ENCODE measurements at places on chromosomes 1 and 21.
A peak's percentile ranks its signal among the peaks of the same experiment; 100 is the strongest.

DNA sequence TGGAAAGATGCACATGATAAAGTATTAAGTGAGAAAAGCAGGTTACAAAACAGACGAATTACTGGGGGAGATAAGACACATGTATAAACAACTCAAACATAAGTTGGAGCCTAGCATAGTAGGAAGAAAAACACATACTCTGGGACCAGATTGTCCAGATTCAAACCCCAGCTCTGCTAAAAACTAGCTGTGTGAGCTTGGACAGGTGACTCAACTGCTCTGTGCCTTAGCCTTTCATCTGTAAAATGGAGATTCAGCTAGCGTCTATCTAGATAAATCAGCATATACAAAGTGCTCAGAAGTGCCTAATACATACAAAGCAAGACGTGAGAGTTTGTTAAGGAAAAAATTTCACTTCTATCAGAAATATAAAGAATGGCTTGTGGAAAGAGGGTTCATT lies 254.0 kb upstream of the POU3F1 start:
- DNase-seq, result no peak

GRCh38 chr1:24415910-24416665 lies 486 bp downstream of the NIPAL3 start:
- DNase-seq, result no peak

DNA sequence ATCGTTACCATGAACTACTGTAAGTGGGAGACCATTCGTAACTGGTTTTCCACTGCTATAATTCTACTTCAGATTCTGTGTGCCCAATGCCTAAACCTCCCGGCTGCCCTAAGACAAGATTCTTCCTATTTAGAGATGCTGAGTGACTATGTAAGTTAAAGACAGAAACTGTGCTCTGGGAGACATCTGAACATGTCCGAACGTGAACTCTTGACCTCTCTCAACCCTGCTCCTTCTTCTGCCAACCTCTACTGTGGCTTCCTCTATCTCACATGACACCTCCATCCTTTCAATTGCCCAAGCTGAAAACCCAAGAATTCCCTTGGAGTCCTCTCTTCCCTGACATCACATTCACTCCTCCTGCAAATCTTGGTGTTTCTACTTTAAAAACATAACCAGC lies 182.9 kb downstream of the AKT3 start:
- no peak for DNase-seq

DNA sequence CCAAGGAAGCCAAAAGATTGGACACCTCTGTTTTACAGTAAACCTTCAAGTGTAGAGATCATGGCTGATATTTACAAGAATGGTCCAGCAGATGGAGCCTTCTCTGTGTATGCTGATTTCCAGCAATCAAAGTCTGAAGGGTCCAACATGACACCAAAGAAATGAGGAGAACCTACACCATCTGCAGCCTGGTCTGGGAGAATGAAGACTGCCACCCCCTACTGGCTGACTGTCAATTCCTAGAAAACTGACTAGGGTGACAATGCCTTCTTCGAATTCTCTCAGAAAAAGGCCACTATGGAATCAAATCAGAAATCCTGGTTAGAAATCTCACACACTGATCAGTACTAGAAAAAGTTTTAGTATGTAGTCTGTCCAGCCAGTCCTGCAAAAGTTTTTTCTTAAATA lies 83.3 kb downstream of the CDC42BPA start:
- no peak for DNase-seq

- no peak for DNase-seq
Observed at GRCh38 chr1:205348554-205349487, 7.9 kb downstream of the KLHDC8A start.

DNA sequence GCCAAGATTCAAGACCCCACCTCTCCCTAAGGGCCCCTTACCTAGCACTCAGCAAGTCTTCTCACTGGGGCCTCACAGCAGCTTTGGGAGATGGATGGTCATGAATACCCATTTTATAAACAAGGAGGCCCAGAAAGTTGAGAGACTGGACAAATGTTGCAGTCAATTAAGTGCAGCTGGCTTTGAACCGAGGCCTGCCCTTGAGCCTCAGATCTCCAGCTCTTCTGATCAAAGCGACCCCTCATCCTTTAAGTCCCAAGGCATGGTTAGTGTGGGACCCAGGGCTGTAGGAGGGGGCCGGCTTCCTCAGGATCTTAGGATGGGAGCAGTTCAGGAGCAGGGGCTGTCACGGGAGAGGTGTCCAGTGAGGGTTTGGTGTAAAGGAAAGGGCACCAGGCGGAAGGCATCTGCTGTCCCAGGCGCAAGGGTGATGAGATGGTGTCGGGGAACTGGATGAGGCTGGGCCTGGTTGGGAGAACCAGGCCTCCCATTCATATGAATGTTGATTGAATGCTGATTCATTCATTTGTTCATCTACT lies 5.1 kb upstream of the MTFR1L start:
- no peak for DNase-seq

- DNase-seq, result no peak
Observed at GRCh38 chr21:42376338-42376982, 10.1 kb upstream of the TFF1 start.

- DNase-seq, result no peak
Observed at GRCh38 chr1:121546830-121547591, 362.2 kb downstream of the SRGAP2C start.

DNA sequence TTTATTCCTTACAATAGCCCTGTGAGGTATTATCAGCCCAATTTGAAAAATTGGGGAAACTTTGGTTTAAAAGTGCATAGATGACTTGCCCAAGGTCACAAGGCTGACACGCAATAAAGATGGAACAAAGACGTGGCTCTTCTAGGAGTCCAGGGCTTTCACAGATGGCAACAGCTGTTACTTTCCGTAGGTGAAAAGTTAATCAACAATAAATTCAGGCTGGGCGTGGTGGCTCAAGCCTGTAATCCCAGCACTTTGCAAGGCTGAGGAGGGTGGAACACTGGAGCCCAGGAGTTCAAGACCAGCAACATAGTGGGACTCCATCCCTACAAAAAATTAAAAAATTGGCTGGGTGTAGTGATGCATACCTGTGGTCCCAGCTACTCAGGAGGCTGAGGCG lies 87.8 kb upstream of the ATF3 start:
- no peak for DNase-seq

DNA sequence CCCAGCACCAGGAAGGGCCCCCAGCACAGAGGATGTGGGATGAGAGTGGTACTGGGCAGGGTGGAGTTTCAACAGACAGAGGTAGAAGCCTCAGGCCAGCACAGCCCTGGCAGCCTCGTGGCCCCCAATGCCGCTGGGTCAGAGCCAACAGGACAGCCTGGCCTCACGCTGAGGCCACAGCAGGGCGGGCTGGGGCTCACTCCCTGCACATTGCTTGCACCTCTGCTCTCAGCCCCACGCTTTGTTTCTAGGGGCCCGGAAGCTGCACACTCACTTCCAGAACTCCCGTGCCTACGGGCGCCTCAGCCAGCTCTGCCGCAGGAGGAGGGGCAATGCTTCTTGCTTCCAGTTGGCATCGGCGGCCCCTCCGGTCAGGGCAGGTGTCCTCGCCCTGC lies 72.9 kb downstream of the SIK1 start:
- no peak for DNase-seq

- no peak for DNase-seq
Observed at GRCh38 chr1:88730132-88730675, 46.1 kb downstream of the PKN2 start.

- DNase-seq, result no peak
Observed at GRCh38 chr1:87592156-87592555, 263.5 kb downstream of the LMO4 start.

- no peak for DNase-seq
Observed at GRCh38 chr21:44054710-44055109, 42.6 kb downstream of the TRAPPC10 start.

- DNase-seq, result no peak
Observed at GRCh38 chr1:219340796-219341195, 167.1 kb downstream of the LYPLAL1 start.

DNA sequence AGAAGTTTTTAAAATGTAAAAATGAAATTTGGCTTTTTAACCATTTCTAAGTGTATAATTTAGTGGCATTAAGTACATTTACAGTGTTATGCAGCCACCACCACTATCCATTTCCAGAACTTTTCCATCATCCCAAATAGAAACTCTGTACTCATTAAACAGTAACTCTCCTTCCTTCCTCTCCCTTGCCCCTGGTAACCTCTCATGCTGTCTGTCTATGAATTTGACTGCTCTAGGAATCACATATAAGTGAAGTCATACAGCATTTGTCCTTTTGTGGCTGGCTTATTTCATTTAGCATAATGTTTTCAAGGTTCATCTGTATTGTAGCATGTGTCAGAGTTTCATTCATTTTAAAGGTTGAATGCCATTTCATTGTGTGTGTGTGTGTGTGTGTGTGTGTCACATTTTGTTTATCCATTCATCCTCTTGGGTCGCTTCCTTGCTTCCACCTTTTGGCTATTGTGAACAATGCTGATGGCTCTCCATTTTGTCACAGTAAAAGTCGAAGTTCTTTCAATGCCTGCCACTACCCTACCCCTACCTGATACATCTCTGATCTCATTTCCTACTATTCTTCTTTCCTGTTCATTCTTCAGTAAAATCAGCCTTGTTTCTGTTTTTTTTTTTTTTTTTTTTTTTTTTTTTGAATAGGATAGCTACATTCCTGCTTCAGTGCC lies 45.3 kb downstream of the F3 start:
- no peak for DNase-seq

DNA sequence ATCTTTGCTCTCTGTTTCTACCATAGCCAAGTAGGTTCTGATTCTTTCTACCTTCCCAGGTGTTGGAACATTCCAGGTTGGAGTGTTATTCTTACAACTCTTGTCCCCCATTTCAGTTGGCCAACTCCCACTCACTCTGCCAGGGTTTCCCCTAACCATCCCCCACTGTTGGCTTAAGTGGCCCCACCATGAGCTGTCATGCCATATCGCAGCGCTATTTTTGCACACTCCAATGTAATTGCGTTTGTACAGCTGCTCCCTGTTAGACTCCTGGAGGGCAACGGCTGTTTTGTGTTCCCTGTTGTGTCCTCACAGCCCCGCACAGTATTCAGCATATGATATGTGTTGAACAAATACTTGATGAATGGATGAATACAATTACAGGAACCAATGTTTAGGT lies 117.7 kb upstream of the ETS2 start:
- DNase-seq, result no peak

DNA sequence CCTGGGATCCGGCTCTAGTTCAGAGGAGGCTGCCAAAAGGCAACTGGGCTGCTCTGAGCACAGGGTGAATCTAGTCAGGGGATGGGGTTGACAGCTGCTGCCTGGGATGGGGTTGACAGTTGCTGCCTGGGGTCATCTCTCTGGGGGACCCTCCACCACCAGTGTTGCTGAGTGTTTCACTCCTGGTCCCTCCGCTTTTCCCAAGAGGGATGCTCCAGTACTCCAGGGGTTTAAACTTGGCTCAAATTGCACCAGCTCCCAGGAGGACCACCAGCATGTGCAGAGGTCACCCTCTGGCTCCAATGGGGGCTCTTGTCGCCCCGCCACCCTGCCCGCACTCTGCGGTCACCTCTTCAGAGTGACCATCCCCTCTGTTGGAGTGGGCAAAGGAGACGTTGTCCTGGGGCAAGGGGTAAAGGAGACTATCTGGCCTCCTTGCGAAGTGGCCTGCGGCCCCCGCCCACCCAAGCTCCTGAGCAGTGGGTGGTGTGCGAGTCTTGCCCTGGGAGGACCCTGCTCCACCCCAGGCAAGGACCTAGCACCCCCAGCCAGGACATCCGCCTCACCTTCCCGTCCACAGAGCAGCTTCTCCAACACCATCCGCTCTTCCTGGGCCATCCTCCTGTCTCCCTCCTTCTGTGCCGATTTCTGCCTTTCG lies 52.6 kb downstream of the SIK1 start:
- DNase-seq, result peak; percentile 56

- DNase-seq, result peak; percentile 90
Observed at GRCh38 chr1:157993147-157993917, at the start of gene KIRREL1. TSS of gene KIRREL1 (plus strand) at chr1:157993645. CDS start at chr1:157993677, 32 bp downstream.

DNA sequence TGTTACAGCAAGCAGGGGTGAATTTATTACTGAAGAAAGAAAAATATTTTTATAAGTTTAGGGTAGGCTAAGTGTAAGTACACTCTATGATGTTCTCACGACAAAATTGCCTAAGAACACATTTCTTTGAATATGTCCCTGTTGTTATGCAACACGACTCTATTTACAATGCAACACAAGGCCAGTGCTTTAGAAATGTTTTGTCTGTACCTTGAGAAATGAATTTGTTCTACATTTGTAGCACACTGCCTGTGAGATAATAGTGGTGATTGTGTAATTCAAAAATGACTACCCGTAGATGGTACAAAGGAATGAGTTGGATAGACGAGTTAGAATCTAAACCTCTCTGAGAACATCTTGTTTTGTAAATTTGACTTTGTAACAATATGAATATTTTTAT lies 63.7 kb upstream of the IGSF5 start:
- DNase-seq, result no peak

DNA sequence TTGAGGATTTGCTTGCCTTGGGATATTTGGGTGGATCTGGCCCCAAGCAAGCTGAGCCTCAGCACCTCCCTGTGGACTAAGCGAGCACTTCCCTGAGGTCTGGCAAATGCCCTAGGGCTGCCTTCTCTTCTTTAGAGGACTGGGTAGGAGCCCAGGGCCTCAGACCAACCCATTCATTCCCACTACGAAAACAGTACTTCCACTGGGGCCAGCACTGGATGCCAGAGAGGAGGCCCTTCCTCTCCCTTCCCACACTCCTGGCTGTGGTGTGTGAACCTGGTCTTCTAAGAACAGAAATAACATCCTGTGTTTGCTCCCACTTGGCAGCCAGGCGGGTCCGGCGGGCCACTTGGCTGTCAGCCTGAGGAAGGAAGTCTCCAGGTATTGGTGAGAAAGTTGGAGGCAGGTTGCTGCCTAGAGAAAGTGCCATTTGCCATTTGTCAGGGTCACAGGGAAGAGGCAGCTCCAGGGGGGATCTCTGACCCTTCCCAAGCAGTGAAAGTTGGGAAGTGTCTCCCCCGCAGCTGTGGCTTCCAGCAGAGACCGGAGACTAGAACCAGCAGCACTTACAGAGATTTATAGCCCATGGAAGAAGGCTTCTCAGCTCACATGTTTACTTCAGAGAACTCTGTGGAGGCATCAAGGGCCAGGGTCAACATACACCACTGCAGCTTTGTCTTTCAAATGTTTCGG lies 323.5 kb downstream of the SIPA1L2 start:
- peak; percentile 81 for DNase-seq

GRCh38 chr1:201329286-201329685 lies 46.0 kb downstream of the PKP1 start:
- DNase-seq, result peak; percentile 44

- DNase-seq, result no peak
Observed at GRCh38 chr1:101065575-101065974, 40.0 kb upstream of the DPH5 start.

DNA sequence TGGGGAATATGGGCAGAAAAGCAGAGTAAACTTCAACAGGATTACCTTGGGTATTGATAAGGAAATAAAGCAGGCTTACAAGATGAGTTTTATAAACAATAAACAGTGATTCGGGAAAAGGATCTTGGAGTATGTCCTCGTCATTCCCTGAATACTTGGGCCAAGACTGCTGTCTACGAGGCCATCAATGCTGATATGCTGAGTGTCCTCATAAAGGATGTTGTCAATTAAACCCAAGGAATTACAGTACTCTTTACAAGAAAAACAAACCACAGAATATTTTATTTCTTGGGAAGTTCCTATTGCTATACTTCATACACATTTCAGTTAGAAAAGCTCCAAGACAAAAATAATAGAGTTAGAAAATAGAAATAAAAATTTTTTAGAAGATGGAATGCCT lies 34.9 kb downstream of the ATP1B1 start:
- DNase-seq, result no peak

- peak; percentile 25 for DNase-seq
Observed at GRCh38 chr1:29958271-29958670, 721.9 kb downstream of the PTPRU start.

- no peak for DNase-seq
Observed at GRCh38 chr1:232538224-232538942, 91.5 kb downstream of the SIPA1L2 start.

Measured in sigmoid colon (tissue), 7 donors.